ENCODE measurements at places on chromosomes 5 and 9. TPM values are rescaled to one million over a fixed set of nuclear protein-coding genes. Genes with fewer than 3 reads are reported as not detected.

SPACA9 gene
- total RNA-seq = 2.2 TPM

SLC35D2 gene
- 88.1 TPM for total RNA-seq

NPR3 gene
- 19.8 TPM for total RNA-seq

SHOC1 gene
- not detected for total RNA-seq

LCN6 gene
- 2.9 TPM for total RNA-seq

Data from transverse colon (tissue), 4 donors.